Articular chondrocyte of knee joint (primary cell): ENCODE measurements at places on chromosomes 2 and 18. TPM values are rescaled to one million over a fixed set of nuclear protein-coding genes. Genes with fewer than 3 reads are reported as not detected.

The PID1 gene
- 9.1 and 15.4 TPM in 2 replicates for total RNA-seq

The GKN1 gene
- 0.26 TPM in 1 of 2 replicates, not detected in the other for total RNA-seq

The CYRIA gene
- 25.9 and 27.8 TPM in 2 replicates for total RNA-seq

The CLIP4 gene
- 65.2 and 77.1 TPM in 2 replicates for total RNA-seq

The OTOS gene
- total RNA-seq, result not detected in 2 replicates
